ENCODE measurements at places on chromosomes 7 and 10.

GRCh38 chr10:110916554-110917346, 2.2 kb downstream of the BBIP1 start:
- no peak for DNase-seq

DNA sequence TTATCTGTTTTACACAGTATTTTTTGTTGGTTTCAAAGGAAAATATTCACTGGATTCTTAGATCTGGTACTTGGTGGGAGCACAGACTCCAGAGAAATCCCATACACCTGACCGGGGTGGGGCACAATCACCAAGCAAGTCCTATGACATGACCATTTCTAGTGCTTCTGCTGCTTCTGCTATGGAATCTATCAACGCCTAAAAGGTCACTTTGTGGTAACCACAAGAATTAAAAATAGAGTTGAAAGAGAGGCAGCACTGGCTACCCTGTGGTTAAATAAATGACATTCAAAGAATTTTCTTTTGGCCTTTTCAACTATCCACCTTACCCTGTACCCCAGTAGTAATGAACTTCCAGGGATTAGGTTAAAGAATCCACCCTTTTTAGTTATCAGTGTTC, 329.9 kb upstream of the VWC2 start:
- no peak for DNase-seq

DNA sequence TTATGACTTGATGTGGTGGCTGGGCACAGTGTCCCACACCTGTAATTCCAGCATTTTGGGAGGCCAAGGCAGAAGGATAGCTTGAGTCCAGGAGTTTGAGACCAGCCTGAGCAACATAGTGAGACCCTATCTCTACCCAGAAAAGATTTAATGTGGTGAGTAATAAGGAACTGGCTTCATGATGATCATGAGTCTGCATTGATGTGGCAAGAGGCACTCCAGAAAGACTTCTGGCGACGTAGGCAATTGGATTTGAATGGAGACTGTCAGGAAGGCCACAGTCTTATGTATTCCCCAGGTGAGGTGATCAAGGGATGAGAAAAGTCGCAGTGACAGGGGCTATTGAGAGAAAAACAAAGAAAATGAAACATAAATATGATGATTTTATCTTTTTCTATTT, 138.0 kb downstream of the CACNB2 start:
- no peak for DNase-seq

DNA sequence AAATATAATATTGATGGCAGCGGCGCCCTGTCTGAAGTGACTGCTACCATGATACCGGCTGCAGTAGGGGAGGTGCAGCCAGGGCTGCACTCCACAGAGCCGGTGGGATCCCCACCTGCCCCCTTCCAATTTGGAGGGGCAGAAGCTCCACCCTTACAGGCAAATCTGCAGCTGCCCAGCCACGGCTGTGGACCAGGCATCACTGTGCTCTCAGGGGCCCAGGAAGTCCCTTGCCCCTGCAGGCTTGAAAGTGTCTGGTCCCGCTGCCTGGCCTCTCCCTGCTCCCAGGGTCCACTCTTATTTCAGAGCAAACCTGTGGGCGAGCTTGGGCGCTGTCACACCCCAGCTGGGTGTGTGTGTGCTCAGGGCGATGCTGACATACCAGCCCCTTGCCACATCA, 172.7 kb upstream of the SMIM30 start:
- DNase-seq, result no peak

GRCh38 chr10:19572056-19572455, 244.2 kb upstream of the PLXDC2 start:
- no peak for DNase-seq

GRCh38 chr7:93563584-93563983, 10.9 kb downstream of the CALCR start:
- no peak for DNase-seq
